Stimulated activated CD8-positive, alpha-beta memory T cell treated with anti-CD3 and anti-CD28 coated beads, Interleukin-15, amount 100 ng/mL, for 24 hours (primary cell): ENCODE measurements at places on chromosomes 7 and 10.

- DNase-seq, result no peak
Measured at GRCh38 chr10:62010366-62010765, 108.9 kb downstream of the ARID5B start.

DNA sequence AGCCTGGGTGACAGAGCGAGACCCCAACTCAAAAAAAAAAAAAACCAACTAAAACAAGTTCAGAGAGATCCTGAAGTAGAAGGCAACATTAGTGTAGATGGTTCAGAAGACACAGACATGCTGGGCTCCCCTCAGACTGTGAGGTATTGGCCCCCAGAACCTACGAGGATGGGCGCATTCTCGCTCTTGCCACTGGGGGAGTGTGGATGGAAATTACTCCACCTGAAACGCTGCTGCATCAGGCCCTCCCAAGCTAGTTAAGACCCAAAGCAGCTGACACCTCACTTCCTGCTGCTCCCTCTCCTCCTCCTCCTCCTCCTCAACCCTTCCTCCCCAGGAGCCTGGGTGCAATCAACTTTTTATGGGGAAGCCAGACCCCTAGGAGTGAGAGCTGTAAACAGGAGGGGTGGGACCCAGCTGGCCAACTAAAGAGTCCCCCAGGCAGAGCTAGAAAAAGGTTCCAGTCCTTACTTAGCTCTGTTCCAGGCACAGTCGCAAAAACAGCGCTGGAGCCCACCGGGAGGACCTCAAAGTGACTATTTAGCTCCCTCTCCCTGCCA lies 7.4 kb downstream of the SH3PXD2A start:
- no peak for DNase-seq

- no peak for DNase-seq
Measured at GRCh38 chr10:24277771-24278170, 68.8 kb downstream of the KIAA1217 start.

DNA sequence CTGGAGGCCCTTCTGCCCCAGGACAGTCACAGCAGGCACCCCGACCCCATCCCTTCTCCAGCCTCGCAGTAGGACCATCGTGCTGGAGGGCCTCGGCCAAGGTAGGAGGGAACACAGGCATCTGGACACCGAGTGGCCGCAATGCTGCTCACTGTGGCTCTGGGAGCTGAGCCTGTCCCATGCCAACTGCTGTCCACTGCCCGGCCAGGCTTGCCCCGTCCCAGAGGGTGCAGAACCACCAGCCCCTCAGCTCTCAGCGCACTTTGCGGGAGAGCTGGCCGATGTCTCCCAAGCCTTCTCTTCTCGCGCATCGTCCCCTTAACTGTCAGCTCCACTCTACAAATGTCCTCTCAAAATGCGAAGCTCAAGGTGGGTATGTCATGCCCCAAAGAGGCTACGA lies 197.2 kb downstream of the PTPRN2 start:
- no peak for DNase-seq

- DNase-seq, result no peak
Measured at GRCh38 chr7:964401-965231, 10.1 kb upstream of the ADAP1 start.

DNA sequence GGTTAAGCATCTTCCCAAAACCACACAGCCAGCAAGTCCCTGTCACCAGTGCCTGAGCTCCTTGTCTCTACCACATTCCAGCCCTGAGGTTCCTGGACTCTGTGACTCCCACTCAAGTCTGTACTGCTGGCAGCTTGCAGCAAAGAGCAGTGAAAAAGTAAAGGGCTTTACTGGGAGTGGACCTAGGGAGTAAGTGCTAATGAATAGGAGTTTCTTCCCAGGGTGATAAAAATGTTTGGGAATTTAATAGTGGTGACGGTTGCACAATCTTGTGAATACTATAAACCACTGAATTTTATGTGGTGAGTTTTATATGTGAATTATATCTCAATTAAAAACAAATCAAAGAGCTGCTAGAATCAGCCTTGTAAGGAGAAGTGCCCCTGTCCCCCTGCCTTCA lies 22.6 kb downstream of the HSPA12A start:
- no peak for DNase-seq

- DNase-seq, result no peak
Measured at GRCh38 chr7:110938165-110938564, 152.8 kb upstream of the LRRN3 start.

DNA sequence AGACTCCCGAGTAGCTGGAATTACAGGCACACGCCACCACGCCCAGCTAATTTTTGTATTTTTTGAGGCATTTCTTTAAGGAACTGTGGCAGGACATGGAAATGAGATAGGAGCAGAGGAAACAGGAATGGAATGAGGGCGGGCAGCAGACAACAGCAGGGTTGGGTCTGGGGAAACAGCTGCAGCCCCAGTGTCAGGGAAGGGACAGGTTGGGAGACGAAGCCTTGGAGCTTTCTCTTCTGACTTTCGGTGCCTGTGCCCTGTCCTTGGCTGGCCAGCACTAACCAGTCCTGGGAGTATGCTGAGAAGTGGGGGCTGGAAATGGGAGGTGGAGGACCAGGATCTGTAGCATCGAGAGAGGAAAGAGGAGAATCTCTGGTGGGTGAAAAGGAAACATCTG lies 47.4 kb downstream of the ATOH7 start:
- DNase-seq, result no peak

- DNase-seq, result no peak
Measured at GRCh38 chr7:34227525-34227924, 322.2 kb downstream of the BMPER start.

DNA sequence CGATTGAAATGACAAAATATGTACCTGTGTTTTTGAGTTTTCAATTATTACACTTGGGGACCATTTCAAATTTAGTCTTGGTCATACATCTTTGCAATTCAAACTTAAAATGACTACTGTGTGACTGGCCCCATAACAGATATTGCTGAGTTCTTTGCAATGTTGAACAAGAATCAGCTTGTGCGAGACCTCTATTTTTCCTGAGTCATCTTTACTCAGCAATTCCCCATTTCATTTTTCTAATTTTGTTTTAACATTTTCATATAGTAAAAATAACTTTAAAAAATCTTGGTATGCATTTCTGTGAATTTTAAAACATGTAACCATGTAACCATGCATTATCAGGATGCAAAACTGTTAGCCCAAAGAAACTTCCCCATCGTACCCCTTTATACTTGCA lies 678.1 kb downstream of the ANKRD7 start:
- DNase-seq, result no peak

- no peak for DNase-seq
Measured at GRCh38 chr10:84406561-84406960, 78.2 kb downstream of the CCSER2 start.

GRCh38 chr7:76364198-76364584 lies 5.4 kb upstream of the YWHAG start:
- DNase-seq, result no peak

DNA sequence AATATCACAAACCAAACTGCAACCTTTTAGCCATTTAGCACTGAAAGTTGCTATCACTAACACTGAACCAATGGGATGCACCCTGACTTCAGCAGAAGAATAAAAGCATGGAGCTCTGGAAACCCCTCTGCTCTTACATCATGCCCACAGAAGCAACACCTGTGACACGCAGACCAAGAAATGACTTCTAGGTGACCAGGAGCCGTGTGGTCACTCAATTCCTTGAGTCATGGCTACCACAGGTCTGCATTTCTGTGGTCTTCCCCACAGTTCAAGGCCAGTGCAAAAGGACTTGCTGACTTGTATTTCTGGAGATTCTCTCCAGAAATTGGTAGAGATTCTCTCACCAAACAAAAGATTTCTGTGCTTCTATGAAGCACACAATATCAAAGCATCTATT lies 38.3 kb downstream of the NRCAM start:
- no peak for DNase-seq

DNA sequence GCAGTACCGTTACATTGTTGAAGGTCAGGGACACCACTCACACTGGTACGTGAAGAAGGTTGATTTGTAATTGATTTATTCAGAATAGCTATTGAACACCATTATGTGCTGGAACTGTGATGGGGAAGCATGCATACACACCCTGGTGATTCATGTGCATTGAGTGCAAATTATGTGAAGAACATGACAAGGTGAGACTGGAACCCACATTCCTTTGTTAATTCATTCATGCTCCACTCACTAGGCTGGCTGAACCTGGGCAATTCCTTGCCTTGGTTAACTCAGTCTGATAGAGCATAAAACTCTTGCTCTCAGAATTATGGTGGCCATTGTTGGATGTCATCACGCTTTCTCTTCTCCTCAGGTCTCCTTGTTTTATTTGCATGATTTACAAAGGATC lies 67.3 kb upstream of the TPK1 start:
- no peak for DNase-seq

GRCh38 chr7:37356911-37357636 lies 91.6 kb downstream of the ELMO1 start:
- DNase-seq, result no peak

- DNase-seq, result no peak
Measured at GRCh38 chr7:33849971-33850559, 55.3 kb upstream of the BMPER start.

GRCh38 chr10:69409968-69410367 lies 6.8 kb downstream of the TACR2 start:
- no peak for DNase-seq

DNA sequence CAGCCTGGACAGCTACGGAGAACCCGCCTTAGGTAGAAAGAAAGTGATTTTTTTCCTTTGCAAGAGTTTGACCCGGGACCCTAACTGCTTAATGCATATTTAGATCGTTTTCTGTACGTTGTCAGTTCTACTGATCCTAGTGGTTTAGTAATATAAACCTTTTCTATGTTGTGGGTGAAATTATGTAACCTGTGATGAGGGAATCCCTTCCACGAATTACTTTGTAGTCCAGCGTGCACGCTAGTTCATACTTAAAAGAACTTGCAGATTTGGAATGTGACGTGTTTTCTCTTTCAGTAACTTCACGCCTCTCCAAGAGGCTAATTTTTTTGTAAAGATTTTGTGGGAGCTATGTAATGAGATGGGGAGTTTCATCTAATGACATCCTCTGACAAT lies 705 bp downstream of the SLF2 start:
- DNase-seq, result no peak

- no peak for DNase-seq
Measured at GRCh38 chr7:159042581-159043101, 102.0 kb downstream of the VIPR2 start.

DNA sequence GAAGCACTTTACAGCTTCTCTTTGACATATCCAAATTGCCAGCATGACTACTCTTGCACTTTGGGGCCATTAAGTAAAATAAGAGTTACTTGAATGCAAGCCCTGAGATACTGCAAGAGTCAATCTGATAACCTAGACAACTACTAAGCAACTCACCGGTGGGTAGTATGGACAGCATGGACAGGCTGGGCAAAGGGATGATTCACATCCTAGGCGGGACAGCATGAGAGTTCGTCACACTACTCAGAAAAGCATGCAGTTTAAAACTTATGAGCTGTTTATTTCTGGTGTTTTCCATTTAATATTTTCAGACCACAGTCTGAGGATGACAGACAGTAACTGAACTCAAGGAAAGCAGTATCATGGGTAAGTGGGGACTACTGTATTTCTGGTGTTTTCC lies 84.0 kb downstream of the ORC5 start:
- no peak for DNase-seq

- no peak for DNase-seq
Measured at GRCh38 chr7:133358708-133359107, 105.8 kb downstream of the EXOC4 start.

- no peak for DNase-seq
Measured at GRCh38 chr10:130195746-130196294, 59.6 kb downstream of the GLRX3 start.

GRCh38 chr7:603152-603951 lies 83.7 kb upstream of the PDGFA start:
- no peak for DNase-seq

DNA sequence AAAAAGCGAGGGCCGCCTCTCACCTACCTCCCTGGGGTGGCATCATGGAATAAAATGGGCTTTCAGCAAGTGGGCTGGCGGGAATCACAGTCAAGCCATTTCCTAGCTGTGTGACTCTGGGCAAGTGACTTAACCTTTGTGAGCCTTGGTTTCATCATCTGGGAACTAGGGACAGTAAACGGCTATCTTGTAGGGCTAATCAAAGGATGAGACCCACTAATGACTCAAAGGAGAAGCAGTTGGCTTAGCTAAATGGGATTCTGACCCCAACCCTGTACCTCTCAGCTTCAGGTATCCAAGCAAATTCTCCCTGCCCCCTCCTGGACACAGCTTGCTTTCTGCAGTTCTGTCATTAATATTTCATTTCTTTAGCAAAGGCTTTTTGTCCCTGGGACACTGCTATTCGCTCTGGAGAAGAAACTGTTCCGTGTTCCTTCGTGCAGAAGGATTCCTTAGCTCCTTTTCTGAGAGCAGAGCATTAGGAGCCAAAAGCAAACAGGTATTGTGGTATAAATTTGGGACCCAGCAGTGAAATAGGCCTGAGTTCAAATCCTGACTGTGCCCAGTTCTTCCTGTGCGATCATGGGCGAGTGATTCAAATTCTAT lies 25.9 kb downstream of the TRIM8 start:
- DNase-seq, result no peak

DNA sequence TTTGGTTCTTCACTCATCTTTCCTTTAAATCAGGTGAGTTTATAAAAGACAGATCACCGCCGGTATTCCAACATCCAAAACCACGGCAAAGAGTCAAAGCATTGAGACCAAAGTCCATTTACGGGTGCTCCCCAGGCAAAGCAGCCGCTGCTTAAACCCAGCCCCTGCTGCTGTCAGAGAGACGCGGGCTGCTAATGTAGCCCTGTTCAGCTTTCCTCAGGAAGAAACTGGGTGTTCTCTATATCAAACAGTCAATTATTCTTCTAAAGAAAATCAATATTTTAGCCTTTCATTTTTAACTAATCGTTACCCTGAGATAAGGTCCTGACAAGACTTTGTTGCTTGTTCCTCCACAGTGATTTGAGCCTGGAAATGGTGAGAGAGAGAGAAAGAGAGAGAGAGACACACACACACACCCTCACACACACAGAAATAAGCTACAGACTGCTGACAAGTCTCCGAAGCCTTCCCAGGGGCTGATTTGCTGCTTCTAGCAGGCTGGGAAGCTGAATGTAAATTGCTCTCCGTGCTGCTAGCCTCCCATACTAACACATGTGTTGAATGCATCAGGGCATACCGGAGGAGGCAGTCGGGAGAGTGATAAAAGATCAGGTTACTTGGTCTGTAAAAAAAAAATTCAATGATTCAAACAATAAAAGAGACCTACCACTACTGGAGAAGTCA lies 183.0 kb upstream of the ANK3 start:
- no peak for DNase-seq

GRCh38 chr7:27442455-27442854 lies 199.9 kb downstream of the EVX1 start:
- no peak for DNase-seq

DNA sequence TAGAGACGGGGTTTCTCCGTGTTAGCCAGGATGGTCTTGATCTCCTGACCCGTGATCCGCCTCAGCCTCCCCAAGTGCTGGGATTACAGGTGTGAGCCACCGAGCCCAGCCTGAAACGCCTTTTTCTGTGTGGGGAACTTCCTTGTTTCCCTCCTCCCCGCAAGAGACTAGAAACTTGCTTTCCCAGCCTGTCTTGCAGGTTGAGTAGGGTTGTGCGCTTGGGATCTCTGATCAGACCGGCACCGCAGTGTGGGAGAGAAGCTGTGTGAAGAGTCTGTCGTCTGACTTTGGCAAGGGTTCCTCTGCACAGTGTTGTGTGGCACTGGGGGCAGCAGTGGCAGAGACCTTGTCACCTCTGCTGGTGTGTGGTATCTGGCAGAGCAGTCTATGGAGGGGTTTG lies 28.9 kb downstream of the RBM17 start:
- DNase-seq, result no peak
